ENCODE measurements at places on chromosomes 5 and 9. TPM values are rescaled to one million over a fixed set of nuclear protein-coding genes. Genes with fewer than 3 reads are reported as not detected.

DNA sequence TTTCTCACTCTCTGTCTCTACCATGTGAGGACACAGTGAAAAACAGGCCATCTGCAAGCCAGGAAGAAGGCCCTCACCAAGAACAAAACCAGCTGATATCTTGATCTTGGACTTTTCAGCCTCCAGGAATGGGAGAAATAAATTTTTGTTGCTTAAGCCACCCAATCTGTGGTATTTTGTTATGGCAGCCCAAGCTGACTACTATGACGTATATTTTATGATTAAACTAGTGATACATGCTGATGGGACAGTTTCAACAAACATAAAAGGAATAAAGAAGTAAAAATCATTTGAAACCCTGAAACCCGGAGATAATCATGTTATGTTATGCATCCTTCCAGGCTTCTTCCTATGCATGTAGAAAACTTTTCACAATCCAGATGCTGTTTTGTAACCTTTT lies 71.5 kb upstream of the ERBIN start:
- H3K36me3 ChIP-seq = no peaks in the 10 kb centered on the region
- no peaks in the 10 kb centered on the region for H3K4me1 ChIP-seq
- no peak for DNase-seq
- no peak overlapping the region for H3K27ac ChIP-seq

DNA sequence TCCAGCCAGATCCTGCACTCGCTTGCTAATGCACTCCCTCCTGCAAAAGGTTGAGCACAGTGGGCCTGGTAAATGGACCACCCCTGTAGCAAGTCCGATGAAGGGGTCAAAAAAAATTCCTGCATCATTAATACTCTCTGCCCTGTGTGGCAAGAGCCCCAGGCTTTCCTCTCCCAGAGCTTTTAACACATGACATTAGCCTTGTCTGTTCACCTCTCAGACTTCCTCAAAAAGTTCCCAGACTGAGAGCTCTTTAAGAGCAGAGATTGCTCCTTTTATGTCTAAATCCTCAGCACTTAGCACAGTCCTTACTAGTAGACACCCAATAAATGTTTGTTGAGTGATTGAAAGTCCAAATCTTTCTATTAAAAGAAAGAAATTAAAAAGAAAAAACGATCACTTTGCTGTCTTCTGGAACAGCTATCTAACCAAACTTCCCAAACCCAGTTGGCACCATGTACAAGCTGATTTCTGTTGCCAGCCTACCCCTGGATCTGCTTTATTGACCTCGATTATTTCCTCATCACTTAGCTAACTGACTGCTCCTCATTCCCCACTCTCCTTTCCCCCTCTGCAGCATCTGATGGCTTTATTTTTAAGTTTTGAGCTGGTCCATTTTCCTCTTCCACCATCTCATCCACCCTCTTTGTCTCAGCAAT lies 209.8 kb downstream of the ENC1 start:
- H3K27ac ChIP-seq = no peak overlapping the region
- H3K36me3 ChIP-seq = no peaks in the 10 kb centered on the region
- H3K27me3 ChIP-seq = peaks cover 10% of the 10 kb centered on the region
- H3K4me1 ChIP-seq = peaks cover 2% of the 10 kb centered on the region
- no peak for DNase-seq

- no peaks in the 10 kb centered on the region for H3K4me1 ChIP-seq
- DNase-seq = no peak
- no peak overlapping the region for H3K4me3 ChIP-seq
- H3K36me3 ChIP-seq = no peaks in the 10 kb centered on the region
- H3K27me3 ChIP-seq = peaks cover 2% of the 10 kb centered on the region
Observed at GRCh38 chr5:3139499-3139931, 388.0 kb upstream of the IRX2 start.

- no peak for DNase-seq
- no peaks in the 10 kb centered on the region for H3K36me3 ChIP-seq
- no peak overlapping the region for H3K4me3 ChIP-seq
- H3K4me1 ChIP-seq = peaks cover 10% of the 10 kb centered on the region
- no peak overlapping the region for H3K27ac ChIP-seq
- no peaks in the 10 kb centered on the region for H3K27me3 ChIP-seq
Observed at GRCh38 chr9:113477661-113478060, 14.1 kb downstream of the RGS3 start.

GRCh38 chr9:9412241-9412640 lies 1200.6 kb downstream of the PTPRD start:
- no peak overlapping the region for H3K4me3 ChIP-seq
- H3K27ac ChIP-seq = no peak overlapping the region
- H3K4me1 ChIP-seq = no peaks in the 10 kb centered on the region

- DNase-seq = no peak
- no peaks in the 10 kb centered on the region for H3K36me3 ChIP-seq
- peaks cover 3% of the 10 kb centered on the region for H3K4me1 ChIP-seq
- no peaks in the 10 kb centered on the region for H3K27me3 ChIP-seq
Observed at GRCh38 chr5:140126315-140127012, 727 bp downstream of the IGIP start.

- H3K4me1 ChIP-seq = no peaks in the 10 kb centered on the region
- DNase-seq = no peak
- no peaks in the 10 kb centered on the region for H3K27me3 ChIP-seq
- H3K27ac ChIP-seq = no peak overlapping the region
- H3K36me3 ChIP-seq = no peaks in the 10 kb centered on the region
Observed at GRCh38 chr5:131719564-131719963, 77.3 kb downstream of the FNIP1 start.

- peaks cover 16% of the 10 kb centered on the region for H3K4me1 ChIP-seq
- H3K27me3 ChIP-seq = no peaks in the 10 kb centered on the region
- peak; percentile 72 for DNase-seq
- H3K36me3 ChIP-seq = no peaks in the 10 kb centered on the region
Observed at GRCh38 chr9:6007770-6008168, 7.7 kb downstream of the RANBP6 start.

DNA sequence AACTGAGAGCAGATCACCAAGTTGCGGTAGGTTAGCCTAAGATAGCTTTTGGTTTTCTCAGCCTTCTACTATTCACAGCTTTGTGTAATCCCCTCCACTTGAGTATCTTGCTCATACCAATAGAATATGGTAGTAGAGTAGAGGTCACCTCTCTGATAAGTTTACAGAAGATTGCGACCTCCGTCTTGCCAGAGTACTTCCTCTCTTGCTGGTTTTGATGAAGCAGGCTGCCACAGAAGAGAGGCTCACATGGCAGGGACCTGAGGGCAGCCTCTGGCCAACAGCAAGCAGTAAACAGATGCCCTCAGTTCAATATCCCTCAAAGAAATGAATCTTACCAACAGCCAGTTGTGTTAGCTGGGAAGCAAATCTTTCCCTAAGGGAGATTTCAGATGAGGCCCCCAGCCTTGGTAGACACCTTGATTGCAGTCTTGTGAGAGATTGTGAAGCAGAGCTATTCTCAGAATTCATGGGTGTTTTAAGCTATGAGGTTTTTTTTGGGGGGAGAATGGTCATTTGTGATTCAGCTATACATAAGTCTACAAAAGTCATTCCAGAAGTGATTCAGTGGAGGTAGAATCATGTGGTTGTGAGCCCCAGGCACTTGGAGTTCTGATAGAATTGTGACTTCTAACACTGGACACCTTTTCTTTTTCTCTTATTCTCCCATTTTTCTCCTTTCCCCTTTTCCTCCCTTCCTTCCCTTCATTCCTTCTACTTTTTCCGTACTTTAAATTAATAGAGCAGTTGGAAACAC lies 22.7 kb upstream of the CDKN2B start:
- DNase-seq = no peak
- no peak overlapping the region for H3K4me3 ChIP-seq
- no peak overlapping the region for H3K27ac ChIP-seq
- no peaks in the 10 kb centered on the region for H3K36me3 ChIP-seq

DNA sequence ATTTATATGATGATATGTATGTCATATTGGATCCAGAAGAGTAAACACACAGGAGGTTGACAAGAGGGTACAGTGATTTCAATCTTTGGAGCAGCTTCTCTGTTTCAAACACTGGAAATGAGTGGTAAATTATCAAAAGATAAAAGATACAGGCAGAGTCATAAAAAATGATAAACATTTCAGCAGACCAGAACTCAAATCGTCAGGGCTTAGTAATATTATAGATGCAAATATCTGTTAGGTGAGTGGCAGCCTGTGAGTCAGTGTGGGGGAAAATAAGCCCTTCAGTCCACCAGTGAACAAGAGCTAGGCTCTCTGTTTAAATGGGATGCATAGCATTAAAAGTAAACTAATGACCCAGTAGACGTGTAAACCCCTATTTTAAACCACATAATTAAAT lies 1378.1 kb downstream of the EFNA5 start:
- H3K36me3 ChIP-seq = no peaks in the 10 kb centered on the region
- H3K27ac ChIP-seq = no peak overlapping the region
- no peak for DNase-seq
- H3K4me1 ChIP-seq = no peaks in the 10 kb centered on the region

- H3K27ac ChIP-seq = no peak overlapping the region
- H3K4me3 ChIP-seq = no peak overlapping the region
- no peaks in the 10 kb centered on the region for H3K4me1 ChIP-seq
- DNase-seq = no peak
Observed at GRCh38 chr9:36320466-36320865, 62.2 kb upstream of the GNE start.

DNA sequence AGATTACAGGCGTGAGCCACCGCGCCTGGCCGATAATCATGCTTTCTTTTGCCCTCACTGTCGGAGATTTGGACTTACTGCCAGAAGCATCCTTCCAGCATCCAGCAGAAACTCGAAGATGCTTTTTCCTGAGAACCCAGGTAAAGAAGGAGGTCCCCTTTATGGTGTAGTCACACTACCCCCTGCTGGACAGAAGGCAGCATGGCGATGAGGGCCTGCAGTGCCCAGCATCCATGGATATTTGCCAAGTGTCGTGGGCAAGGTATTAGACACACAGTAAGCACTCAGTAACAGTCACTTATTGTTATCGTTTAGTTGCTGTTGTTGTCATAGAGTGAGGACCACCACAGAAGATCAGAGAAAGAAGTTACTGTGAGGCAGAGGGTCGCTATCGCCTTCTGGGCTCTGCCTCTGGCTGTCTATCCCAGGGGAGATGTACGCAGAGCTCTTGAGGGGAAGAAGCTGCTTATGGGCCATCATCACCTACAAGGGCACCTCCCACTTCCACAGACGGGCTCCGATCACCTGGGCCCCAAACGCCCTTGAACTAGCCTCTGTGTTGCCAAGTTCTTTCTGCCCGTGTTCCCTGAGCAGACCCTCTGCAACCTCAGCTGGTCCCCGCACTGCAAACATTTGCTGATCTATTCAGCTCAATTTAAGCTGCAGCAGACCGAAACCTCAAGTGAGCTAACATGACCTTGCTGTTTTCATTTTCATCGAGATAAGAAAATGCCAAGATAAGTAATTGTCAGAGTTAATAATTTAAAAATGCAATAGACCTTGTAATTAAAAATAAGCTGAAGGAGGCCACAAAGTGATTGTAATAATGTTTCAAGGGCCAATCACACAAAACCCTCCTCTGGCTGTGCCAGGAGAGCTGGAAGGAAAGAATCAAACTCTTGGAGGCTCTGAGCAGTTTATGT lies 23.9 kb downstream of the C5orf15 start:
- H3K4me3 ChIP-seq = no peak overlapping the region
- H3K4me1 ChIP-seq = no peaks in the 10 kb centered on the region
- H3K27me3 ChIP-seq = peaks cover 17% of the 10 kb centered on the region

DNA sequence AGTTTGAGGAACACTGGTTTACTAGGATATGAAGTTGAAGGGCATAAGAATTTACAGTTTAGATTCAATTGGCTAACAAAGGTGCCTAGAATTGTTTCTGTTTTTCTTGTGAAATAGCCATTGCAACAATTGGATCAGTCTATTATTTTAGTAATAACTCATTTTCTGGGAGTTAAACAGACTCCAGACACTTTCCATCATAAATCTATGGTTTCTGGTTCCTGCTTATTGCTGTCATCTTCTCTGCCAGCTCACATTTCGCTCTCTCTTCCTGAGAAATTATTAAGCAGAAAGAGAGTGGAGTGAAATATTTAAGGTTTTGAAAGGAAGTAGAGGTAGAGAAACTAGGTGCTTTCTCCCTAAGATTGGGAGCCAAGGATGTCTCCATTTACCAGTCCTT lies 165.1 kb upstream of the PRR16 start:
- H3K4me1 ChIP-seq = no peaks in the 10 kb centered on the region
- no peaks in the 10 kb centered on the region for H3K27me3 ChIP-seq
- no peak overlapping the region for H3K4me3 ChIP-seq
- H3K36me3 ChIP-seq = no peaks in the 10 kb centered on the region
- no peak overlapping the region for H3K27ac ChIP-seq
- no peak for DNase-seq

GRCh38 chr5:90983711-90984124 lies 399.4 kb downstream of the ARRDC3 start:
- no peaks in the 10 kb centered on the region for H3K36me3 ChIP-seq
- no peaks in the 10 kb centered on the region for H3K4me1 ChIP-seq
- no peak overlapping the region for H3K4me3 ChIP-seq

GRCh38 chr5:177524941-177525655 lies 8.3 kb upstream of the DDX41 start:
- peaks cover 21% of the 10 kb centered on the region for H3K36me3 ChIP-seq
- no peak overlapping the region for H3K4me3 ChIP-seq
- DNase-seq = no peak
- H3K27me3 ChIP-seq = no peaks in the 10 kb centered on the region
- H3K4me1 ChIP-seq = peaks cover 15% of the 10 kb centered on the region

GRCh38 chr9:2378816-2379215 lies 242.8 kb upstream of the VLDLR start:
- no peak overlapping the region for H3K27ac ChIP-seq
- no peak overlapping the region for H3K4me3 ChIP-seq
- H3K27me3 ChIP-seq = no peaks in the 10 kb centered on the region
- DNase-seq = no peak
- no peaks in the 10 kb centered on the region for H3K36me3 ChIP-seq
- no peaks in the 10 kb centered on the region for H3K4me1 ChIP-seq

- no peaks in the 10 kb centered on the region for H3K36me3 ChIP-seq
- H3K4me3 ChIP-seq = no peak overlapping the region
- no peak for DNase-seq
- H3K4me1 ChIP-seq = no peaks in the 10 kb centered on the region
- no peak overlapping the region for H3K27ac ChIP-seq
Observed at GRCh38 chr5:165881259-165881658, 2375.8 kb downstream of the MAT2B start.

AJM1 gene
- total RNA-seq = 5.7 TPM

QRFP gene
- total RNA-seq = not detected

ZNF483 gene
- total RNA-seq = 21.5 TPM

TOR2A gene
- 18.4 TPM for total RNA-seq

C6 gene
- total RNA-seq = 0.32 TPM

SLC34A3 gene
- not detected for total RNA-seq

SHISAL2B gene
- not detected for total RNA-seq

RUFY1 gene
- 35.2 TPM for total RNA-seq

VLDLR gene
- total RNA-seq = 0.55 TPM

PCDHGC4 gene
- 0.18 TPM for total RNA-seq

NDUFA8 gene
- total RNA-seq = 11.2 TPM
